Cortex of kidney (tissue), 1 donor: ENCODE measurements at places on chromosomes 12 and 14.

- DNase-seq = no peak
These were observed 11.5 kb downstream of the ZFP36L1 start for GRCh38 chr14:68781161-68782021.

DNA sequence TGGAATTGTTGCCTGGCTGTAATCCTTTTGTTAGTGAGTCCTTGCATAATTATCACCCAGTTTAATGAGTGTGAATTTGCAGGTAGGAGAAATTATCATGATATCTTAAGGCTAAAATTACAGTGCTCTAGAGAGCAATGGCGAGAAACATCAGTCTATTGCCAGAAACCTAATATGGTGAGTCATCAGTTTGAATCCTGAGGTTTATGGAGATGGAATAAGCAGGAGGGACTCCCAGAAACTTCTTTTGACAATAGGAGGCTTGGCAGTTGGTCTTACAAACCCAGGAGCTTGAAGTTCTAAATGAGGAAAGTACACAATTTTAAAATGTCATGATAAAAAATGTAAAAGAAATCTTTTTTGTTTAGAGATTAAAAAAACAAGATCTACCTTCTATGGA, 31.5 kb upstream of the CRADD start:
- DNase-seq = no peak

DNA sequence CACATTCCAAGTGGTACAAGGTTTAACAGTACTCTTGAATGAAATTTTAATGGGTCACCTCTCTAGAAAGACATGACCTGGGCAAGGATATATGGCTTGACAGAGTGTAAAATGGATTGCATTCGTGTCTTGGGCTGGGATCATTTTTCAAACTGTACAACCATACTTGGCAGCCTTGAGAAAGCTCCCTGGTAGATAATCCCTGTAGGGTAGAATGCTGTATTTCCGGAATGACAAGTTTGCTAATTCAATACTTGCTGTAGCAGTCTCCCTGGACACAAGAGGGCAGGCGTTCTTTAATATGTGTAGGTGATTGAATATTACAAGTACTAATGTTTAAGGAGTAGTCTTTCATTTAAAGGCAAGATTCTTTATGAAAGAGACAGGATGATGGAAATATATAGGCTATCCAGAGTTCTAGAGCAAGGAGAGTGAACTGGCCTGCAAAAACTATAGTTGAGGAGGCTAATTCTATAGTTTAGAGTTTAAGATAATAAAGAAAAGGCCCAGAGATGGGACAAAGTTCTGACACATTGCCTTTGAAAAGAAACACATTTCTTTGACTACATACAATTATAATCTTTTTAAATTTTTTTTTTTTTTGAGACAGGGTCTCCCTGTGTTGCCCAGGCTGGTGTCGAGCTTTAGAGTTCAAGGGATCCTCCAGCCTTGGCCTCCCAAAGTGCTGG, 53.4 kb downstream of the PLBD1 start:
- DNase-seq = no peak

- no peak for DNase-seq
These were observed 159.4 kb upstream of the GSC start for GRCh38 chr14:94929354-94929753.

DNA sequence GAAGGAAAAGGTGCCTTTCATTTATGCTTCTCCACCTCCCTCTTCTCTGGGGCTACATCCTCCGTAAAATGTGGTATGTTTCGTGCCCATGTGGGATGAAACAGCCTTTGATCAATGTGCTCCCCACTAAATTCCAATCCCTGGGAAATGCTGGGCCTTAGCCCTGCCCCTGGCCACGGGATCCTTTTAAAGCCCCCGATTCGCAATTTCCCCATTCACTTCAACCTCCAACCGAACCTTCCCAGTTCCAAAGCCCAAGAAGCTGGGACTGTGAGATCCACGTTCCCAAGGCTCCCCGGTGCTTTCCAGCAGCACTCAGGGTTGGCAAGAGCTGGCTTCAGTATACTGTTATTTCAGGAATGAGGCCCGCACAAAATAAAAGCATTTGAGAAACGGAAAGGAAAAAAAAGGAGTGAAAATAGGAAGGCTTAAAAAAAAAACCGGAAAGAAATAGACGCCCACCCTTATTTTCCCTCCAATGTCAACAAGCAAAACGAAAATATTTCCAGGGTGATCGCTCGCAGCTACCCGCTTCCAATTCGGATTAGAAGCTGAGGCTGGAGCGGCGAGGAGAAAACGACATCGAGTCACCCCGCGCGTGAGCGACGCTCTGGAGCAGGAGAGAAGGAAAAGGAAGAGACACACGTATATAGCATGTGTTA, 1.3 kb upstream of the FOXG1 start:
- DNase-seq = no peak

DNA sequence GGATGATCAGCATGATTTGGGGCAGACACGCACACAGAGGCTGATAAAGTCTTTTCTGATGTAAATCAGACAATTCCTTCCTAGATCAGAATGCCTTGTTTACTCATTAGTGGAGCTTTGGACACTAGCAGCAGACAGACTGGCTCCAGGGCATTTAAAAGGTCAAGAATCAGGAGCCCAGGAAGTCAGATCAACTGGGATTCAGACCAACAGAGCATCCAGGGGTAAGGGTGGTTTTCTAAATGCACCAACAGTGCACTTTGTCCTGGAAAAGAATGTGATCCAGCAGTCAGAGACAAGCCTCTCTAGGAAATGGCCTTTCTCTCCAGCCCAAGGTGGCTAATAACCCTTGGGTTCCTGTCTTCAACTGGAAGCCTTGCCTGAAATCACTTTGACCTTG, 405.3 kb downstream of the MED13L start:
- no peak for DNase-seq

GRCh38 chr12:81683881-81684280, 75.3 kb downstream of the PPFIA2 start:
- no peak for DNase-seq

- no peak for DNase-seq
These were observed 15.1 kb upstream of the SYNDIG1L start for GRCh38 chr14:74441113-74441512.

- DNase-seq = no peak
These were observed 420.4 kb downstream of the PCNX1 start for GRCh38 chr14:71327691-71328090.

DNA sequence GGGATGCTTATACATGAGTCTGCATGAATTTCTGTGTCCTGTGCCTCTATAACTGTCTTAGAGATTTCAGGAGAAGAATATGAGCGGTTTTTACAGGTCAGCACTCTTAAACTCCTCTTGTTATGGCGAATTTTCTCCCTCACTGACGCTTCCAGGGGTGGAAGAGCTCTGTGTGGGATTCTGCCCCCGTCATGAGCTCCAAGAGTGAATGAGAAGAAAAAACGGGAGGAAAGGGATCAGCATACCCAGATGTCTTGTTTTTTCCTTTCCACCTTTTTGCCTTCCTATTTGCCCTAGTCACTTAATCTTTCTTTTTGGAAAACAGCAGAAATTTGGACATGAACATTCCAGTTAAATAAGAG, 651 bp downstream of the PFKM start:
- no peak for DNase-seq

- no peak for DNase-seq
These were observed 102.3 kb downstream of the SLC25A47 start for GRCh38 chr14:100425429-100425827.

DNA sequence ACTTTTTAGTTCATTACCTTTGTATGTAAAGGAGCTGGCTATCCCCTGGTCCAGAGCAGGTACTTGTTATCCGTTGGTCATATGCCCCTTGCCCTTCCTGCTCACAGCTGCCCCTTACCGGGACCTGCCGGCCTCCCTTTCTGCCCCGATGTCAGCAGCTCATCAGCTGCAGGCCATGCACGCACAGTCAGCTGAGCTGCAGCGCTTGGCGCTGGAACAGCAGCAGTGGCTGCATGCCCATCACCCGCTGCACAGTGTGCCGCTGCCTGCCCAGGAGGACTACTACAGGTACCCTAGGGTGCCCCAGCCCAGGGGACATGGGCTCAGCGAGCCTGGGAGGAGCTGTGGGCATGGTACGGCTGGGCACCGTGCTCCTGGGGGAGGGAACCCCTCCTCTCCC, 2.3 kb upstream of the RNU7-1 start:
- no peak for DNase-seq

GRCh38 chr12:112023759-112024396, 10.7 kb downstream of the ERP29 start:
- no peak for DNase-seq

DNA sequence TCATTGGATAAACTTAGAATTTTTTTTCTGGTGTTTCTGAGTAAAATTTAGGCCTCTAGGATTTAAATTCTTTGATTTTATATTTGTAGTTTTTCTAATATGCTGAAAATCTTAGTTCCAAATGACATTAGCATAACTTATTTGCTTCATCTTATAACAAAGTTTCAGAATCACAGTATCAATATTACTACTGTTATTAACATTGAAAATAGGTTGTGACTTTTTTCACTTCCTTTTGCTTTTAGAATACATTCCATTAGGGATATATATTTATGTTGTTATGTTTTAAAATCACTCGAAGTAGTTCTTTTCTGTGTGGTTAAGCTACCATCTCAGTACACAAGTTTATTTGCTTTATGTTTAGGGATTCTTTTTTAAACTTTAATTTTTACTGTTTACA, 12.8 kb downstream of the RAB3IP start:
- DNase-seq = no peak

DNA sequence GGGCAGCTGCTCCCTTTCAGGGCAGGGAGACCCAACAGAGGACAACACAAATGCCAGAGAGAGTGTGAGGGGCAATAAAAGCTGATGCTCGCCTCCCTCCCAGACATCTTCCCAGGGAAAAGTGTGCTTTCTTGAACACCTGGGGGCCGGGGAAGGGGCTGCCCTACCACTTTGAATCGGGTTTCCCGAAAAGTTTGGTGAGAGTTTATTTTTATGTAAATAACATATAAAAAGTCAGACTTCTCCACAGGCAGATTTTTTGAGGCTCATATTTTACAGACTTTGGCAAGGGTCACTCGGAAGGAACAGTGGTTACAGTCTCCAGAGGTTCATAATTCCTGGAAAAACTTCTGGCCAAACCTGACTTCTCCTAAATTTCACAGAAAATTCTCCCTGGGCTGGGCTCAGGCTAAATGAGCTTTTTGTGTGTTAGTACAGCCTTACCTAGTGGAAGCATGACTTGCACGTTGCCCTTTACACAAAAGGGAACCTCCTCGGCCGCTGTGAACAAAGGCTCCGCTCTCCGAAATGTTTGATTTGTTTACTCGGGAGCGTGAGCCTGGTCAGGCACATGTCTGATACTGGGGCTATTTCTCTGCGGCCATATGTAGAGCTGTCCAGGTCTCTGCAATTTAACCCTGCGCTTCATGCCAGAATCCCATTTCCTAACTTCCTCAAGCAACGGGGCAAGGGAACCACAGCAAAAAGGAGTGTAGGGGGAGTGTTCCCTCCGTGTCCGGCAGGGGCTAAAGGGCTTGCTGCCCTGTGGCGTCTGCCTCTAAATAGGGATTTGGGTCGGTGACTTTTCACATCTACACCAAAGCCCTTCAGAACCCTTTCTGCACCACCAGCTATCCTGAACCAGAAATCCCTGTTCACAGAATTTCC, 3.4 kb downstream of the RTL1 start:
- DNase-seq = no peak
